LHCN-M2 (cell line): ENCODE measurements at places on chromosomes 3 and 15. TPM values are rescaled to one million over a fixed set of nuclear protein-coding genes. Genes with fewer than 3 reads are reported as not detected.
A peak's percentile ranks its signal among the peaks of the same experiment; 100 is the strongest.

GRCh38 chr3:179464323-179465092 is 13.2 kb upstream of the GNB4 start:
- DNase-seq = no peak

DNA sequence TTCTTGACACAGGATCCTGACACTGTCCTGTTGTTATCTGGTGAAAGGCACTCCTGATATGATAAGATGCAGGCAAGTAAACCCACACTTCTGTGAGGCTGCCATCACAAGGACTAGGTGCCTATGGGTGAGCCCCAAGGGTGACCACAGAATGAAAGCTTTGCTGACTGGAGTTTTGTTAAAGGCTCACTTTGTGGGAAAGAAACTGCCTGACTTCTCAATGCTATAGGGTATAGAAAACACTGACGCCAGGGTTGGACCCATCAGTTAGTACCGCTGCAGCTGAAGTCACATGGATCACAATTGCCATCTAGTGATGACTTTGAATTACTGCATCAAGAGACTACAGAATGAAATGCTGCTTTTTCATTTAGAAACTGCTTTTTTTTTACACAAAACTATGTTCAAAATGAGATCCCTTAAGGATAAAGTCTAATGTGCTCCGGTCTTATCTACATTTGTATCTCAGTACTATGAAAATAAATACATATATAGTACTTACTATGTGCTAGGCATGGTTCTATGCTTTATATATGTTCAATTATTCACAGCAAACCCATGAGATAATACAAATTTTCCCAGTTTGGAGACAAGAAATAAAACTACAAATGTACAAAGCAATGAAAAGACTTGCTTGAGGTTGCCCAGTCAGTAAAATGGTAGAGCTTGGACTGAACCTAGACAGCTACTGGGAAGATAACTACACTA is 64.2 kb upstream of the CMSS1 start:
- peak; percentile 82 for DNase-seq

- DNase-seq = no peak
Observed at GRCh38 chr15:62521396-62521795, 356.3 kb upstream of the C2CD4B start.

MNS1 gene
- total RNA-seq = 5.3 and 5.8 TPM in 2 replicates

CSTA gene
- 0.46 TPM in 1 of 2 replicates, not detected in the other for total RNA-seq
